ENCODE measurements at places on chromosomes 3 and 15.

GRCh38 chr3:71395927-71396695 lies 187.4 kb downstream of the FOXP1 start:
- no peak for DNase-seq

DNA sequence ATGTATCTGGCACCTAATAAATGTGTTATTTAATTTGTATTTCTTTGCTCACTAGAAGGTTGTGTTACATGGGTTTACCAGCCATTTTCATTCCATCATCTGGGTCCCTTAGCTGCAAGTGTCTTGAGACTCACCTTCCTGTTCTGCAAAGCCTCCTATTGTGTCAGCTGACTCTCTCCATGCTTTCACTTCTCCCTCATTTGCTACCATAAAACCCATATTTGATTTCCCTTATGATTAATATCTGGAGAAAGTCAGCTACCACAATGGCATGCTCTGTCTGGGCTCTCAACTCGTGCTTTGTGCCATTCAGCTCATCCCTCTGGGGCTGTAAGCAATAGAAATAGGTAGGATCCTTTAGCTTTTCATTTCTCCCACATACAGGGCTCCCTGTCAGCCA lies 79.5 kb upstream of the EIF1B start:
- DNase-seq: no peak

DNA sequence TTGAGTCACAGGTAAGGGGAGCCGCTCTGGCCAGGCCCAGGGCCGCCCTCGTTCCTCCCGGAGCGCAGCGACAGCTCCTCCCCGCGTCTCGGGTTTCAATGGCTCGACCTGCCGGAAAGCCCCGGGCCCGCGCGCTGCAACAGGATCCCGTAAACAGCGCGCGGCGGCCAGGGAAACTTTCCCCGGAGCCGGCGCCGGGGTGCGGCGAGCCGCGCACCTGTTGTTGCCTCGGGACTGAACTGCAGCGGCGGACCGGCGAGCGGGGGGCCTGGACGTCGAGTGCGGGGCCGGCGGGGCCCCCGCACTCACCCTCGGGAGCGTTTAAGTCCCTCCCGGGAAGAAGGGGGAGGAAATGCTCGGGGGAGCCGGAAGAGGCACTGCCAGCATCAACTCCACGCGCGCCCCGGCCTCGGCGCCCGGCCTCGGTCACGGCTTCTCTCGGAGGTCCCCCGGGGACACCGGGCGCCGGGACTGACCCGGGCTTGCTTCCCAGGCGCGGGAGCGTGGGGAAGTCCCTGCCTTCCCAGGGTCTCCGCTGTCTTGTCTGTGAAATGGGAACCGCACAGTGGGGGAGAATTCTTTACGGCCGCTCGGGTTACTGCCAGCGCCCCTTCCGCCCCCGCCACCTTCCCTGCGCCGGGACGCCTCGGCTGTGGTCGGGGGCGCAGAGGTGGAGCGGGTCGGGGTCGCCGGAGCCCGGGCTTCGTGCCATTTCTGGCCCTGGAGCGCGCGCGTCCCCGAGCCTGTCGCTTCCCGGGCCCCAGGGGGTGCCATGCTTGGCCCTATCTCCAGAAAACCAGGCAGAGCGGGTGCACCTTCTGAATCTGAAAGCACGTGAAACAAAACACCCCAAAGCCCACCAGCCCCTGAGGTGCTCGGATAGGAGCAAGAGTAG lies 7.5 kb upstream of the PGPEP1L start:
- peak; percentile 28 for DNase-seq

DNA sequence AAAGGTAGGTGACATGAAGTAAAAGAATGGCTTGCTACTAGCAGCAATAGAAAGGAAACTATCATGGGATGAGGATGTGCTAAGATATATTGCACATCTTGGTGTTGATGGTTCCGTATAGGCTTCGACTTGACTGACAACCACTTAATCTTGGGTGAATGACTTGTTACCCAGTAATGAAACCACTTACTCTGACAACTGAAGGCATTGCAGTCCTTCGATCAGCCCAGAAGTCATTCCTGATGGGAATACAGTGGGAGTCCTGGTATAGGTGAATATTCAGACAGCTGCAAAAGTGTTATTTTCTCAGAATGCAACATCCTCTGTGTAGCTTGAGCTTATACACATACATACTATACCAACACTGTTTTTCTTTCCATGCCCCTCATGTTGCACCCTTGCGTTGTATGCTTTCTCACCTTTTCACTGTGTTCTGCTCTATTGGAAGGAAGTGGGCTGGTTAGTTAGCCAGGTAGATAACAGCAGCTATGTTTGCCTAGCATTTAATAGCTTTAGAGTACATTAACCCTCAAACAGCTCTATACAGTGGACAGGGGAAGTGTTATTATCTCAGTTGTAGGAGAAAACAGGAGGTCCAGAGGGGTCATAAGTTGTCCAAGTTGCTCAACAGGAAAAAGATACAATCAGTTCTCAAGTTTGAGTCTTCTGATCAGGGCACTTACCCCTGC lies 376.5 kb downstream of the MFSD1 start:
- no peak for DNase-seq

DNA sequence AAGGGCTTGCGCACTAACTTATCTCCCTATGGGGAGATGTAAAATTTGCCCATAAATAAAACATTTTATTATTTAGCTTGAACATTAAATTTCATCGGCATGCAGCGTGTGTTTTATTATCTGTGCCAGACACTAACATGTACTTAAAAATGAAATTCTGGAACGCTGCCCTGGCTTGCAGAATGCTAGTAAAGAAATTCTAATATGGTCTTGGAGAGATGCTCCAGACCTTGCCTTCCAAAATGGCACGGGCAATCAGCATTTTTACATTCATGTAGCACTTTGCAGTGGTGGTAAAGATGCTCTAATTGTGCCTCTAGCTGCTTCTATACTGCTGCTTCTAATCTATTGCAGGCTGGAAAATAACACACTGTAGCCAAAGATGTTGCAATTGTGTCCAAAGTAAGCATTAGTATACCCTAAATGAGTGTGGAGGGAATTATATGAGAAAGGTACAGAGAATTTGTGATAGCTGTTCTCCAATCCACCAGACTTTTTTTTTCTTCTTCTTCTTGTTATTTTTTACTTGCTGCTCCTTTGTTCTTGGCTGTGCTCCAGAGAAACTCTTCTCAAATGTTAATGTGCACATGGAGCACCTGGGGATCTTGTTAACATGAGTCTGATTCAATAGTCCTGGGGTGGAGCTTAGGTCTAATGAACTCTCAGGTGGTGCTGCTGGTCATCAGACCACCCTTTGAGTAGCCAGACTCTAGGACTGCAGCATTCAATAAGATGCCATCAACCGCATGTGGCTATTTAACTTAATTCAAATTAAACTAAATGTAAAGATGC lies 47.3 kb downstream of the CRABP1 start:
- no peak for DNase-seq

DNA sequence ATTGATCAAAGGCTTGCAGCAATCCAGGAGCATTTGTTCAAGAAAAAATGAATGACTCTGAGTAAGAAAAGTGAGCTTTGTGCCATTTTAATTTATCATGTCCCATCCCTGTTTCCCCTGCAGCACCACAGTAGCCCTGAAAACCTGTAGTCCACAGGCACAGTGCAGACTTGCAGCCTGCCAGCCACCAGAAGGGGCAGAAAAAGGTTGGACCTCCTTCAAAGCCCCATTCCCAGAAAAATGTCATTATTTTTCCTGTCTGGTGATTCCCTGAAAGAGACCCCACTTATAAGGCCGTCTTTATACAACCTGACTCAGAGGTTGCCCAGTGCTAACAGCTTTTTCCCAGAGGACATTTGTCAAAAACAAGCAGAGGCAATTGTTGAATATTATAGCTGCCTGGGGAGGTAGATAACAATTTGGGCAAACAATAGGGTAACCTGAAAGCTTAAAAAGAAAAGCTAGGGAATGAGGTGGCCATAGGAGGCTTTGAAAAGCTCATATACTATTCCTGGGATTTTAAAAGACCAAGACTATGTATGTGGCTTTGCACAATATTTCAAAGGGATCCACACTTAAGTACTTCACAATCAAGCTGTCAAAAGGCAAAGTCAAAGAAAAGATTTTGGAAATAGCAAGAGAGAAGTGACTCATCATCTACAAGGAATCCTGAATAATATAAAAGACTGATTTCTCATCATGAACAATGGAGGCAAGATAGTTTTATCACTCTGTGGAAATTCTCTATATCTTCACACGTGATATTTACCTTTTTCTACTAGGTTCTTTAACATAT lies 136.8 kb upstream of the PLXNA1 start:
- no peak for DNase-seq

DNA sequence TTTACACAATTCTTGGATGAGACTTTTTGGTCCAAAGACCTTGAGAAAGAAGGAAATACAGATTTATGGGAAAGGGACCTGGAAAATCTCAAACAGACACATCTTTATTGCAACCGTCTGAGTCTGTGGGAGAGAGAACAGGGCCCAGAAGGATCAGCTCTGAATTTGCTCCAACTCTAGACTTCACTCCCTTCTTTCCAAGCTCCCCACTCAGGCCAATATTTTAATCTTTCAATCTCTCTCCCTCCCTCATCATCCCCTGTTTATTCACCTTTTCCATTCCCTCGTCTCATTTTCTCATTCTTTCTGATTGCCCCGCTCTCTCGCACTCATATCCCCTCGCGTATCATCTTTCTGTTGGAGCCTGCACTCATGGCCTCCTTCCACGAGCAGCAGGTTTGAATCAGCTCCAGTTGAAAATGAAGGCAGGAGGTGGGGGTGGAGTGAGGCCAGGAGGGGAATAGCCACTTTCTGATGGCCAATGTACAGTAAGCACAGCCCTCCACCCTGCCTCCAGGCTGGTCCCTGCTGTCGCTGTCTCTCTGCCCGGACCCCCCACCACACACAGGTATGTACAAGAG lies 63.6 kb upstream of the BOC start:
- DNase-seq: no peak

GRCh38 chr3:72299321-72299802 lies 514.4 kb upstream of the PROK2 start:
- DNase-seq: no peak

GRCh38 chr15:47862402-47862801 lies 145.1 kb downstream of the SEMA6D start:
- no peak for DNase-seq

DNA sequence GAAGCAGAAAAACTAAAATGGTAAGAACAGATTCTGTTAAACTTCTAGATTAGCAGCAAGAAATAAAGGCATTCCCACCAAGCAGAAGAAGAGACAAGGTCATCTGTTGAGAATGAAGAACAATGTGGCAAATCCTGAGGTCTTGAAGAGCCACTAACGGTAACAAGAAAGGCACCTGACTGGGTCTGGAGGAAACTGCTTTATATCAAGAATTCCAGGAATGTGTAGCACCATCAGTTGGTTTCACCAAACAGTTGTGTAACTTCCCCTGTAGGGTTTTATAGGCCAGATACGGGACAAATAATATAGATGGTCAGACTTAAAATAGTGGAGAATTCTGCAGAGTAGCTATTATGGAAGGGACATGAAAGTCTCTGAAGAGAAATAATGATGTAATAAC lies 57.3 kb downstream of the ACAP2 start:
- no peak for DNase-seq

DNA sequence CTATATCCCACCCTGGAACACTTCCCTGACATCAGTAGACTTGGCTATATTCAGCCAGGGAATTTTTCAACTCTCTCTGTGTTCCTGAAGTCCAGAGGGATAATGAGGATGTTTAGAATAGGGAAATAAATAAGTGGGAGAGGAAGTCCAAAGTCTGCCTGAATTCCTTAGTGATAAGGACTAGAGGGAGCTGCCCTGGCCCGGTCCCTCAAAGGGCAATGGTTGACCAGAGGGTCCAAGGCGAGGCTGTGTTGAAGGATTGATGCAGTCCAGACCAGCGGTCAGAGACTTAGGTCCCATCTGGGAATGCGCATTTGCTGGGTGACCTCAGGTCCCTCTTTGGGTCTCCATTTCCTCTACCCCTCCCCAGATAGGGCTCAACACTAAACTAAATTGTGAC lies 7.9 kb downstream of the VIPR1 start:
- DNase-seq: no peak

GRCh38 chr15:64774037-64774628 lies 1.3 kb downstream of the RBPMS2 start:
- DNase-seq: no peak

GRCh38 chr3:42037318-42037945 lies 53.7 kb upstream of the TRAK1 start:
- no peak for DNase-seq

GRCh38 chr3:161551697-161552096 lies 55.1 kb downstream of the OTOL1 start:
- DNase-seq: no peak

- DNase-seq: peak; percentile 17
Measured at GRCh38 chr3:49867871-49868321, 1.8 kb downstream of the CAMKV start.

DNA sequence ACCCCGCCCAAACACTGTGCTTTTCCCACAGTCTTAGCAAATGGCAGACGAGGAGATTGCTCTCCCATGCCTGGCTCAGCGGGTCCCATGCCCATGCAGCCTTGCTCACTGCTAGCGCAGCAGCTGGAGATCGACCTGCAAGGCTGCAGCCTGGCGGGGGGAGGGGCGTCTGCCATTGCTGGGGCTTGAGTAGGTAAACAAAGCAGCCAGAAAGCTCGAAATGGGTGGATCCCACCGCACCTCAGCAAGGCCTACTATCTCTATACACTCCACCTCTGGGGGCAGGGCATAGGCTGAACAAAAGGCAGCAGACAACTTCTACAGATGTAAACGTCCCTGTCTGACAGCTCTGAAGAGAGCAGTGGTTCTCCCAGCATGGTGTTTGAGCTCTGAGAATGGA lies 27.2 kb upstream of the WDR5B start:
- no peak for DNase-seq

- DNase-seq: no peak
Measured at GRCh38 chr3:95539950-95540483, 1274.4 kb upstream of the EPHA6 start.

- no peak for DNase-seq
Measured at GRCh38 chr3:126460381-126460780, 15.3 kb downstream of the ZXDC start.

DNA sequence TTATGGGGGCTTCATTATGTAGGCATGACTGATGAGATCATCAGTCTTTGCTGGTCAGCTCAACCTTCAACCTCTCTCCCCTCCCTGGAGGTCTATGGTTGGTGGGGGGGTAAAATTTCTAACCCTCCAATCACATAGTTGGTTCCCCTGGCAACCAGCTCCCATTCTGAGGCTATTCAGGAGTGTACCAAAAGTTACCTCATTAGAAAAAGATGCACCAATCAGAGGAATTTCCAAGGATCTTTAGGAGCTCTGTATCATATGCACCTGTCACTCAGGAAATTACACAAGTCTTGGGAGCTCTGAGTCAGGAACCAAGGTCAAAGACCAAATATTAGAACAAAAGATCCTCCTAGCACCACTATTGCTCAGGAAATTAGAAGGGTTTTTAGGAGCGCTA lies 21.4 kb upstream of the LEO1 start:
- no peak for DNase-seq
